Vagina (tissue), 2 donors: ENCODE measurements at places on chromosomes 13 and 19.

DNA sequence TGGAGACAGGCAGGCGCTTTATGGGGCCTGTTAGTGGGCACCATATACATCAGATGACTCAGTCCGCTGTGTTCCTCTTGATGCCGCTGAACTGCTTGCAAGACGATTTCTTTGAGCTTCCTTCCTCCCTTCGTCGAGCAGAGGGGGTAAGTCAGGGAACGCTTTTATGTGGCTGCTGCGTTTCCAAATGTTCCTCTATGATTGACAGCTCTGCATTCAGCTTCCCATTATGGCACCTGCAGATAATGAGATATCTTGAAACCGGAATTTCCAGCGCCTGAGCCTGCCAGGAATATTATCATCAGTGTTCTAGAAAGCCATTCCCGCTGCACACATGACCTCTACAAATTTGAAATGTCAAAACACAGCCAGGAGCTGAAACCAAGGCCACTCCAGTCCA is 257.0 kb downstream of the TSHZ3 start:
- no peak for DNase-seq

DNA sequence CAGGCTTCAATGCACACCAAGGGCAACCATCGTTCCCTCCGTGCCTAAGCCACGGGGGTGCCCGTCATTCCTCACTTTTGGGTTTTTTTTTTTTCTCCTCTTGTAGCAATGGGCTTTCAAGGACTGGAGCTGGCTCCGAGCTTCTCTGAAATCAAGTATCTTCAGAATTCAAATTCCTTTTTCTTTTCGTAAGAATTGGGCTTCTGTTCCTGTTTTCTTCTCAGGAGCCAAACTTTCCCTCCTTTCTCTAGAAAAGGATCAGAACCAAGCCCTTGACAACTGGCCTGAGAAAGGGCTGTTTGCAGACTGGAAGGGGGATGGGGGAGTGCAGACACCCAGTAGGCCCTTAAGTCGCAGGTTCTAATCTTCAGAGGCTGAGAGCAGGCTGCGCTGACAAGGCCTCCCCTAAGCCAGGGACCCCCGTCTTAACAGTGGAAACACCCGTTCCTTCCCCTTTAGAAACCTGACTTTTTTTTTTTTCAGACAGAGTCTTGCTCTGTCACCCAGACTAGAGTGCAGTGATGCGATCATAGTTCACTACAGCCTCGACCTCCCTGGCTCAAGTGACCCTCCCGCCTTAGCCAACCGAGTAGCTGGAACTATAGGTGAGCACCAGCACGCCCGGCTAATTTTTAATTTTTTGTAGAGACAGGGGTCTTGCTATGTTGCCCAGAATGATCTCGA is 51.6 kb downstream of the RFX2 start:
- DNase-seq = no peak

- DNase-seq = no peak
Measured at GRCh38 chr19:33430674-33431277, 57.3 kb downstream of the CEBPG start.

DNA sequence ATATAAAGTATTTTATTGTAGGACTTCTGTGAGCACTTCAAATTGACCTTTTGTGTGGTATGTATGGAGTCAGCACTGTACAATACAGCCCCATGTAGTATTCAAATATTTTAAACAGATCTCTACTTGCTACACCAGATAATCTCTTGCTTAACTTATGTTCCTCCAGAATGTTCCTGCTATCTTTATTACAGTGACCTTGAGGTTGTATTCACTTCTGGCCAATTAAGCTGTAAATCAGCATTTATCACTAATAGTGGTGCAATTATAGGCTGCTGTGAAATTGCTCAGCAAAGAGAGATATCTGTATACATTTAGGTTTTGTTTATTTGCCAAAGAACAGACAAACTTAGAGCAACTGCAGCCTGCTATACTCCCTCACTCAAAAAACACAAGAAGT is 1218.6 kb downstream of the PCDH17 start:
- no peak for DNase-seq

DNA sequence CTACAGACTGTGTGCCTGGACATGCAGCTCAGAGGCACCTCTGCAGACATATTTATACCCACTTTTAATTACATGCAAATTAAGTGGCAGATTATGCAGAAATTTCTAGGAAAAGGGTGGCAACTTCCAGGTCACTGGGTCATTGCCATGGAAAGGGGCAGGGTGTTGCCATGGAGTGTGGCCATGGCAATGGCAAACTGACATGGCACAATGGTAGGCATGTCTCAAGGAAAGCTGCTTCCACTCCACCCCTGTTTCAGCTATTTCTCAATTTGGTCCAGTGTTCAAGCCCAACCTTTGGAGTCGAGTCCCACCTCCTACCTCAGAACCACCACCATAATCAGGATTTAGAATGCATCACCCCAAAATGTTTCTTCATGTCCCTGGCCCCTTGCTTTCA is 170.7 kb upstream of the TSHZ3 start:
- DNase-seq = peak; percentile 47

GRCh38 chr13:36959456-36960116 is 39.5 kb upstream of the SMAD9 start:
- DNase-seq = no peak

DNA sequence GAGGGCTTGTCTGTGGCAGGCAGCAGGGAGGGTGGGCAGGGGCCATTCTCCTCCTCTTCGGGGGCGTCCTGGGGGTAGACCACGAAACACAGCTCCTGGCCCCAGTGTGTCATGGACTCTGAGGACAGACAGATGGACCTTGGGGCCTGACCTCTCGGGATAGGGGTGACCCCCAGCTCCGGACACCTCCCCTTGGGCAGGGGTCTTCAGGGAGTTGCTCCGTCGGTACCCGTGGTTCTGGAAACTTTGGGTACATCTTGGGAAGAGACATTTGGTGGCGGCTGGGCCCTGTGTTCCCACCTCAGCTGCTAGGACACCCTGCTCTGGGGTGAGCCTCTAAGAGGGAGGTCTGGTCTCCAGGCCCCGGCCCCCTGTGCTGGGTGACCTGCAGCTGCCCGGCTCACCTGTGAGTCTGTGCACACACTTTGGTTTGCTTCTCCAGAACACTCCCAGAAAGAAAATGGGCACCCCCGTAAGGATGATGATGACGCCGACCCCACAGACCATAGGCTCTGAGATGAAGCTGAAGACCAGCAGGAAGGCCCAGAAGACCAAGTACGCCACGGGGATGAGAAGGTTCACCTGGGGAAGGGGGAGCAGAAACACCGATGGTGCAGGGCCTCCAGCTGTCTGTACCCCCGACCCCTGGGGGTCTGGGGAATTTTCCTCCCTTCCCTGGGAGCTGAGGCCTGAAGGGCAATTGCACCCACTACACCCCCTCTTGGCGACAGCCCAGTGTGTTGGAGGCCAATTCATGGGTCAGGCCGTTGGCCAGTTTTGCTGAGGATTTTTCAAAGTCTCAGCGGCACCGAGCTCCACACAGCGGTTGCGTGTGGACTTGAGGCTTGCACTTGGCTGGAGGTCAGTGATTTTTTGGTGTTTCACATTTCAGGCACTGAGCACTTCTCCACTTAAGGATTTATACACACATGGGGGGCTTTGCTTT is 15.0 kb downstream of the LRP3 start:
- no peak for DNase-seq

GRCh38 chr19:48614436-48615230 is at the start of gene FAM83E:
Gene FAM83E (minus strand): TSS chr19:48615076. CDS start chr19:48613372, 1,704 bp downstream.
- DNase-seq = no peak

- no peak for DNase-seq
Measured at GRCh38 chr13:104949840-104950740, 1585.4 kb downstream of the EFNB2 start.

DNA sequence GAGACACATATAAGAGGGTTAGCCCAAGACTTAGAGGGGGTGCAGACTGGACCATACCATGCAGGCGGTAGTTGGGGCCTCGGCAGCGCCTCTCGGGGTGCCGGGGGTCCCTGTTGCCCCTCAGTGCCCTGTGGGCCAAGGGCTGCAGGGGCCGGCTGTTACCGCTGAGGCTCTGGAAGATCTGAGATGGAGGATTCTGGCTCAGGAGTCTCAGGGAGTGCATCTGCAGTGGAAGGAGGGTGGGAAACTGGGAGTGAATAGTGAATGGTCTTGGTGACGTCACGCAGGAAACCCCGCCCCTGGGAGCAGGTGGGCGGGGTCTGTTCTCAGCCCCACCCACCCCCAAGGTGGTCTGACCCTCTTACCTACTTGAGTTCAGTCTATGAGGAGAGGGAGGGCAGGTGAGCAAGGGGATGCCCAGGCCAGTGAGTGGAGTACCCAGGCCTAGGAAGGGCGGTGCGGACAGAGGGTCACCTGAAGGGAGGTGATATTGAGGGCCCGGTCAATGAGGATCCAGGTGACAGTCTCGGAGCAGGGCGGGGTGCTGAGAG is 1.7 kb upstream of the DBP start:
- DNase-seq = peak; percentile 92

GRCh38 chr19:10471909-10472308 is 31.2 kb downstream of the KEAP1 start:
- no peak for DNase-seq

DNA sequence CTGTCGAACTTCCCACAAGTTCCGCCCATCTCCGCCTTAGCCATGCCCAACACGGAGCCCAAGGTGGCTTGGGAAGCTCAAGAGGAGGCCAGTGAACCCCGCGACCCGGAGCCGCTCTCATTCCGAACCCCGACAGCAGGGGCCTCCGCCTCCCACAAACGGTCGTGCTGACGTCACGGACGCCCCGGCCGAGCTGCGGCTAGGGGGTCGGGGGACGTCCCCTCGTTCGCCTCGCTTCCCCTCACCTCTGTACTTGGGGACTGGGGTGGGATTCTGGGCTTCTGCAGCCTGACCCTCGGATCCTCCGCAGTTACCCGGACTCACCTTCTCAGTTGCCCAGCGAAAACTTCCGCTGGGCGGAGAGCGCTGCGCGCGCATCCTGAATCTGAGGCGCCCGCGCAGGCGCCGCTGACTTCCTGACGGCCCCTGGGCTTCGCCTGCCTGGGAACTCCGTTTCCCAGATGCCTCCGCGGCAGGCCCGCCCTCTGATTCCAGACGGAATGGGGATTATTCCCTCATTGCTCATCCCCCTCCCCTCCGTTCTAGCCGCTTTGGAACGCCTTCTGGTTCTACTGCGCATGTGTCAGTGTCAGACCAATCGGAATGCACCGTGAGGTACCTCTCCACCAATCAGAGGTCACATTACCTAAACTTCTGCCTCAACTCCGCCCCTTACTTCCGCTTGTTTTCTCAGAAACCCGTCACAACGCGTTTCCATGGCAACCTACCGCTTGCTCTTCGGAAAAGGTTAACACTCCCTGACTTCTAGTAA is at the start of gene VRK3:
Gene VRK3, minus strand, starts transcription at position 351 of the 772 bp plus-strand sequence. CDS start 9,210 bp downstream, outside the sequence.
- peak; percentile 100 for DNase-seq

DNA sequence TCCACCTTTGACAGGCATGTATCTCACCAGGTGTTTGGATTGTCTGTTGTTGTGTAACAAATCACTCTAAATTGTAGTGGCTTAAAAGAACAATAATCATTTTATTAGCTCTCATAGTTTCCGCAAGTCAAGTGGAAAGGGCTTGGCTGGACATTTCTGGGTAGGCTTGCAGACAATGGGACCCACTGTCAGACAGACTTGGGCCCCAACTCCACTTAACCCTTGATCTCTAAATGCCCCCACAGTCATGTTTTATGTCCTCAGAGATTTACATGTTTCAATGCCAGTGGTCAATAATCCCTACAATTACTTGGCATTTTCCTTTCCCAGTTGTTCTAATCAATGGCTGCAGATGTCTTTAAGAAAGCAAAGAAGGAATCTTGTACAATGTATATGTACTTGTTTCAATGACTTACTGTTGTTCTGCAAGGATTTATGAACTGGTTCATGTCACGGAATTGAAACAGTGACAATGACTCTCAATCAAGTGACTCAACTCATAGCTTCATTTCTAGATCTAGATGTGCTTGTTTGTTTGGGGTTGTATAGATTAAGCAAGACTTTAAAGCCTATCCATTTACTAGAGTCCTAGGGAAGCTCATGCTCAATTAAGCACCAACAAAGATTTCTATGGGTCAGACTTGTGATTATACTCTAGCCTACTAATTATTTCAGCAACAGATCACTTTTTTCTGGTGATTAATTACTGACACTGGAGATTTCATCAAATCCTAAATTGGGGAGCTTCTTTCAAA is 510.1 kb upstream of the NBEA start:
- no peak for DNase-seq

DNA sequence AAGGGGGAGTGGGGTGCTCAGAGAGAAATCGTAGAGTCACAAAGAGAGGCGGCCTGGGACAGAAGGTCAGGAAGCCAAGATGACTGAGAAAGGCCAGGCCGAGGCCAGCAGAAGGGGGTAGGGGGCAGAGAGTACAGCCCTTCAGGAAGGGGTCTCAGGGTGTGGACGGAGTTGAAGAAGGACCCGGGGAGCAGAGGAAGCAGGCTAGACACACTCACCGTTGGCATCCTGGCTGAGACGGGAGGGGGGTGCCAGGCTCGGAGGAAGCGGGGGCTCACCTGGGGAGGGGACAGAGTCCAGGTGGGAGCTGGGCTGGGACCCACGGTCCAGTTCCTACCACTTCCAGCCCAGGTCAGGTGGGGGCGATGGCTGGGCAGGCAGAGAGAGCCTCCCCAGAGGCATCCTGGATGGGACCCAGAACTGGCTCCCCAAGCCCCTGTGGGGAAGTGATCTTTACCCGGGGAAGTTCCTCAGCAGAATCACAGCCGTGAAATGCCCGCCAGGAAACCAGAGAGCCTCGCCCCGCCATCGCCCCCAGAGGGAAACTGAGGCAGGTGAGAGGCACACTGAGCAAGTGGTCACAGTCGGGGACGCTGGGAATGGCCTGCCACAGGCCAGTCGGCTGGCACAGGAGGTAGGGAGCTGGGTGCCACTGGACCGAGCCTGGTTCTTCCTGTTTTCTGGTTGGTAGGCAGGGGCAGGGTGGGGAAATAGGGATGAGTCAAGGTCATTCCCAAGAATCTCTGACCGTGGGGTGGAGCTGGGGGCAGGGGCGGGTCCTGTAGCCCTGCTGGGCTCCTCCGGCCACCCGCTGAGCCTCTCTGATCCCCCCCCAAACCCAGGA is 1.4 kb downstream of the MATK start:
- no peak for DNase-seq

GRCh38 chr19:48053856-48054255 is 10.0 kb upstream of the CABP5 start:
- DNase-seq = no peak

DNA sequence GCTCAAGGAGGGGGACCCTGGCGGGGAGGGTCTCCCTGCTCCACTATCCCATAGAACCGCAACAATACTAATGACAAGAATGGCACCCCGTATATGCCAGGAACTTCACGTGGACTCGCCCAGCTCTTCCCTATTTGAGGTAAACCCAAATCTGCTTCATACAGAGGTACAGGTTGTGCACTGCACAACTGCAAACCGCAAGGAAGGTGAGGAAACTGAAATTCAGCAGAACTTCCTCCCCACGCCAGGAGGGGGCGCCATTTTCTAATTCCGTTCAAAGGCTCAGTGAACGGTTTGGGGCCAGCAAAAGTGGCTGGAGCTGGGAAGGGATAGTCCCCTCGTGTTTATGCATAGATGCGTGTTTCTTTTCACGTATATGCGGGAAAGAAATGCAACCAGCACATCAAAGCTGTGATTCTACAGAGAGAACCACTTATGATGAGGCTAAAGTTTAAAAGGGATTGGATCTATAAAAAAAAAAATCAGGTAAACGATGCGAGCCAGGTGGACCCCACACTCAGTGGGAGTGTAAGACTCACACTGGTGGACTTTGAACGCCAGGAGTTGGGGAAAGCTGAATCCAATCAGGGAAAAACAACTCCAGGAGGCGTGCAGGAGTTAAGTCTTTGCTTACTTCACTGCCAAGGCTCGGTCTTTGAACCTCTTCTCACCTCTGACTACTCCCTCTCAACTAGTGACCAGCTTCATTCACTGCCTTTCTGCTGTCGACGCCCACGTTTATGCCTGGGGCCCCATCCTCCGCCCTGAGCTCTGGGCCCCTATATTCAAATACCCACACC is 20.3 kb downstream of the C19orf81 start:
- DNase-seq = no peak

- DNase-seq = no peak
Measured at GRCh38 chr13:62305756-62306155, 890.1 kb upstream of the PCDH20 start.
